ENCODE measurements at places on chromosomes 7 and 10.
A peak's percentile ranks its signal among the peaks of the same experiment; 100 is the strongest.

DNA sequence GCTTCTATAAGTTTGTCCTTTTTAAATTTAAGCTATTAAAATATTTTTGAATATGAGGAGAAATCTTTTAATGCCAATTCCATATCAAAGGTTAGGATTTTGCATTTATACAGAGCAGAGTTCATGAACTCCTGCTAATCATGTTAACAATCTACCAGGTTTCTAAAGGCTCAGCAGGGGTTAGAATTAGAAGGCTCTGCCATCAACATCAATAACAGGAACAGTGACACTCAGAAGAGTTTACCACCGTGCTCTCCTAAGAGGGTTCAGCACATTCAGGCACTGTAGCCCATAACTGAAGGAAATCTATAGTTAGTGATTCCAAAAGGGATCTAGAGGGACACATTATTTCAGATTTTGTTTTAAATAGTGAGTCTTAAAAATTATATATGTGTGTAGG is 100.1 kb downstream of the HOXA1 start:
- DNase-seq: no peak

GRCh38 chr10:113087165-113088029 is 137.3 kb downstream of the TCF7L2 start:
- no peak for DNase-seq

- DNase-seq: peak; percentile 62
Measured at GRCh38 chr10:42754155-42755027, 28.2 kb upstream of the BMS1 start.

- DNase-seq: no peak
Measured at GRCh38 chr7:78248867-78249266, 450.3 kb downstream of the PHTF2 start.

- no peak for DNase-seq
Measured at GRCh38 chr10:86941426-86941825, 16.0 kb downstream of the MMRN2 start.

- no peak for DNase-seq
Measured at GRCh38 chr7:121916211-121916610, 43.2 kb downstream of the PTPRZ1 start.

DNA sequence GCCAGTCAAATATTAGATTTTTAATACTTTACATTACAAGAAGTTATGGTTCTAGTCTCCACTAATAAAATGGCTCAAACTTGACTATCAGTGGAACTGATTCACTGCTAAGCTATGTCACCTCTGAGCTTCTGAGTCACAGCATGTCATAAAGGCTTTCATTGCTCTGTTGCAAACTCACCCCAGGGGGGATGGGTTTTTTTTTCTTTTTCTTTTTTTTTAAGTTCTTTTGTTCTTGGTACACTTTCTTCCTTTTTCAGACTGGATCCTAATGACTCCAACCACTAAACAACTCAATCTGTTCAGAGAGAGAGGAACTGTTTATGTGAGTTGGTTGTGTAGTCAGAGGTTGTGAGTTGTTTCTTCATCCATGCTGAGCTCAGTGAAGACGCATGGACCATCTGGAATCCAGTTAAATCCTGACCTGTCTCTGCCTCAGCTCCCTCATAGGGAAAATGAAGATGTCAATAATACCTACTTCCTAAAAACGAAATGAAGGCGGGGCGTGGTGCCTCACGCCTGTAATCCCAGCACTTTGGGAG is 11.0 kb downstream of the MYOF start:
- no peak for DNase-seq

DNA sequence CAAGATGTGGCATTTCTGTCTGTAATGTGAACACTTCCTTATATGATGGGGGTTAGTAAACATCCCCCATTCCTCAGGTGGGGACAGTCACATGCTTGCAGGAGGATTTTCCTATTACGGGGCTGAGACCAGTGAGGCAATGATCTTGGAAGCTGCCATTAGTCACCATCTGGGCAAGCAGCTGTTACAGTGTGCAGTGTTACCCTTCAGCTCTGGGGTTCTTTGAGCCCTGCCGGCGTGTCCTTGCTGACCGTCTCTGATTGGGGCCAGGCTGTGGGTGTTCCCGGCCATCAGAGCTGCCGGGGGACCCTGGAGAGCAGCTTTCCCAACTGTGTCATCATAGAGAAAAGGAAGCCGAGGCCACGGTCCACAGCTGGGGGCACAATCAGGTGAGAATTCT is 126.8 kb upstream of the FAM20C start:
- DNase-seq: no peak

GRCh38 chr7:30001998-30002397 is 12.4 kb upstream of the SCRN1 start:
- DNase-seq: no peak

DNA sequence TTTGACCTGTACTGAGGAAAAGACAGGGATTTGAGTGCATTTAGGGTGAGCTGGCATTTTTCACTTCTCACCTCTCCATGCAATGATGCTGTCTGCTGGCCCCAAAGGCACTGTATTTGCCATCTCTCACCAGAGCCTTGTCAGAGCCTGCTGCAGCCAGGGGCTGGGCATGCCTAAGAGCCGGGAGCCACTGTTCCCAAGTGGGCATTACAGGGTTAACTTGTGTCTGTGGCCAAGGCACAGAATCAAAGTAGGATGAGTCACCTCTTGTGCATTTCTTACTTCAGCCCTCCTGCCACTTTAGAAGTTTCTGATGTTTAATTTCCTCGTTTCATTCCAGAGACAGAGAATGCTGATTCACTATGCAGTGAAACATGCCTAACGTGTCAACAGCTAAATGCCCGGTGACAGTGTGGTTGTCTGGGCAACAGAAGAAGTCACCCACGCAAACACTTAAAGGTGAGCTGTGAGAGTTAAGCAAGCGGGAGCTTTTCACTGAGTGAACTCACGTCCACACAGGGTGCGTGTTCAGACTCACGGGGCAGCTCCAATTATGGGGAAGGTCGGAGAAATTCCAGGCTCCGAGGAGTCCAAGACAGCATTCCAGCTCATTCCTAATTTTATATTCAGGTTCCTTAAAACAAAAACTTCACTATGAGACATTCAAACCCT is 57.1 kb upstream of the IGFBP3 start:
- DNase-seq: no peak
